ENCODE measurements at places on chromosomes 1 and 21. TPM values are rescaled to one million over a fixed set of nuclear protein-coding genes. Genes with fewer than 3 reads are reported as not detected.

- no peak for DNase-seq
Observed at GRCh38 chr1:108054396-108054795, 89.4 kb upstream of the VAV3 start.

DNA sequence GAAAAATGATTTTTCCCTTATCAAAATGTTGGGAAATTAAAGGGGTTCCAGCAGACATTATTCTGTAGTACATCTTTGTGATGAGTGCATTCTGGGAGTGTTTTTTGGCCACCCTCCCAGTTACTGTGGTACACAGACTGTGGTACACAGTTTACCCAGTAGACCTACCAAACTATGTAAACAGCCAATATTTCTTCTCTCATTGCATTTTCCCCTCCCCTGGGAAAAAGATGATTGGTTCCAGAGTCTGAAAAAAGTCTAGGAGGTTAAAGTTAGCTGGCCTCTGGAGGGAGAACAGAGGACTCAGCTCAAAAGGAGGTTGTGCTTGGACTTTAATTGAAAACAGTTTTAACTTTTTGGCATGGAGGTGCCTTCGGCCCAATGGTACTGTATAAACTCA lies 42.5 kb downstream of the PGM1 start:
- no peak for DNase-seq

The GIPC2 gene
- total RNA-seq: 15.9 TPM

The DEDD gene
- total RNA-seq: 32.0 TPM

- no peak for DNase-seq
Observed at GRCh38 chr1:168330285-168330684, 49.6 kb downstream of the TBX19 start.

- no peak for DNase-seq
Observed at GRCh38 chr1:230048322-230048721, 18.7 kb upstream of the GALNT2 start.

DNA sequence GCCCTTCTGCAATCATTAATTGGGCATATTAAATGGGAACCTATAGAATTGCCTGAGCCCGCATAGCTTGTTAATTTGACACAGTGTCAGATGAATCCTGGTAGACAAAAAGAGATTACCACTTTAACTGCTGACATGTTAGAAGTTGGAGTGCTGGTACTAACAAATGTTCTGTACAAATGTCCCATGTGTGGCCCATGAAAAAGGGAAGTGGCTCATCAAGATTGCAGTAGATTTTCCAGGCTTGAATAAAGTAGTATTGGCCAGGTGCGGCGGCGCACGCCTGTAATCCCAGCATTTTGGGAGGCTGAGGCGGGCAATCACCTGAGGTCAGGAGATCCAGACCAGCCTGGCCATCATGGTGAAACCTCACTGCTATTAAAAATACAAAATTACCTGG lies 45.6 kb downstream of the GNPAT start:
- DNase-seq: no peak

GRCh38 chr1:63124666-63125191 lies 197.6 kb upstream of the FOXD3 start:
- no peak for DNase-seq

The KDM1A gene
- total RNA-seq: 37.2 TPM

The TMEM125 gene
- 0.24 TPM for total RNA-seq

DNA sequence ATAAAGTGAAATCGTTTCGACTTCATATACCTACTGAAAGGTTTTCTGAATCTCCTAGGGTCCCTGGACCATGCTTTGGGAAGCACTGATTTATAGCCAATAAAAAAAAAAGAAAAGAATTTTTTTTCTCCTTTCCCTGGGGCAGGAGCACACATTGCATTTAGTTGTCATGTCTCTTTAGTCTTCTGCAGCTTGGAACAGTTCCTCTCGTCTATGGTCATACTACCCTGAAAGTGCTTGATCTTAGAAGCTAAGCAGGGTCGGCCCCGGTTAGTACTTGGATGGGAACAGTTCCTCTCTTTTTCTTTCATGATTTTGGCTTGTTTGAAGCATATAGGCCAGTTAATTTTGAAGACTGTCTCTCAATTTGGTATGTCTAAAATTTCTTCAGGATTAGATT lies 3.7 kb upstream of the SERPINC1 start:
- DNase-seq: no peak

DNA sequence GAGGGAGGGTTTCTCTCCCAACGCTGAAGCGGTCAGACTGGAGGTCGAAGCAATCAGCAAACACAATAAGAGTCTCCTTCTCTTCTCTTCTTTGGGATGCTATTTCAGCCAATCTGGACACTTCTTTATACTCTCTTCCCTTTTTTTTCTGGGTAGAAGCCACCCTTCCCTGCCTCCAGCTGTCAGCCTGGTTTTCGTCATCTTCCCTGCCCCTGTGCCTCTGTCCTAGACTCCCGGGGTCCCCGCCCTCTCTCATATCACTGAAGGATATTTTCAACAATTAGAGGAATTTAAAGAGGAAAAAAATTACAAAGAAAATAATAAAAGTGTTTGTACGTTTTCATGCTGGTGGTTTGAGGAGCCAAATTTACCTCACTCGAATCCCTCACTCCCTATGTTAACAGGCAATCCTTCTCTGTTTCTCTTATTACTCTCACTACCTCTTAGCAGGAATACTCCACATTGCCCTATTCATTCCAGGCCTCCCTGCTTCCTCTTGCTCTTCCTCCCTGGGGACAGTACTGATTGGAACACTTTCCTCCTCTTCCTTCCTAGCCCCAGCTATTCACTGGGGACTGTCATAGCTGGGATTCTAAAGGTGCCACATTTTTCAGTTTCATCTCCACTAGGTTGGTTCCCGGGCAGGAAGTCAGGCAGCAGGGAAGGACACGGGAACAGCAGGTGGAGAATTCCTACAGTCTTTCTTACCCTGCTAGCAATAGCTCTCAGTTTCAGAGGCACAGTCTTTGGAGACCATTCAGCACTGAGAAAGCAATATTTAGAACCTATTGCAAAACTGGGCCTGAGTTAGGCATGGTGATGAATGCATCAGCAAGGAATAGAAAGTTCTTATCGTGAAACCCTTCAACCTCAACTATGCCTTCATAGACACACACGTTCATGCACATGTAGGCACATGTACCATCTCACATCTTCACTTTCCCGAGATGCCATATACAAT lies 288.0 kb downstream of the PBX1 start:
- DNase-seq: no peak

- DNase-seq: no peak
Observed at GRCh38 chr1:8939362-8939995, 6.2 kb upstream of the CA6 start.

GRCh38 chr1:9280015-9280860 lies 12.5 kb upstream of the SPSB1 start:
- no peak for DNase-seq

DNA sequence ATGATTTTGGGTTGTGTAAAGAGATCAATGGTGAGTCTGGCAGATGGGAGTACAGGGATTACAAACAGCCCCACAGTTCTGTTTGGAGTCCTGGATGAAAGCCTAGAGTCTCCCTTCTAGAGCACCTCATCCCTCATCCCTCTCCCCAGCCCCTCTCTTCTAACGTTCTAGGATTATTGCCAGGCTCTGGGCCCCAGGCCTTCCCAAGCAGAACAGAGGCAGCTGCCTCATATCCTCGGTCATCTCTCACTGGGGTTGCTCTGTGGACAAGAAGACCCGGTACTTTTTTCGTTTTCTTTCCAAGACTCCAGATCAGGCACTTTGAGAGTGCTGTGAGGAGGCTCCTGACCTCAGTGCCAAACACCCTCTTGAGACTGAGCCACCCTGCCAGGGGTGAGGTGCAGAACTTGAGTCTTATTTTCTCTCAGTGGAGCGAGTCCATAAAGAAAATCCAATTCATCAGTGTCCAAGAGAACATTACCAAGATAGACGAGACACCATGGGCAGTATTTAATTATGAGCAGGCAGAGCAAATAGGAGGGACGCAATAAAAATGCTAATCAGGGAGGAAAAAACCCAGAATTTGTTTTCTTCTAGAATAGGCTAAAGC lies 17.1 kb upstream of the KCND3 start:
- no peak for DNase-seq

DNA sequence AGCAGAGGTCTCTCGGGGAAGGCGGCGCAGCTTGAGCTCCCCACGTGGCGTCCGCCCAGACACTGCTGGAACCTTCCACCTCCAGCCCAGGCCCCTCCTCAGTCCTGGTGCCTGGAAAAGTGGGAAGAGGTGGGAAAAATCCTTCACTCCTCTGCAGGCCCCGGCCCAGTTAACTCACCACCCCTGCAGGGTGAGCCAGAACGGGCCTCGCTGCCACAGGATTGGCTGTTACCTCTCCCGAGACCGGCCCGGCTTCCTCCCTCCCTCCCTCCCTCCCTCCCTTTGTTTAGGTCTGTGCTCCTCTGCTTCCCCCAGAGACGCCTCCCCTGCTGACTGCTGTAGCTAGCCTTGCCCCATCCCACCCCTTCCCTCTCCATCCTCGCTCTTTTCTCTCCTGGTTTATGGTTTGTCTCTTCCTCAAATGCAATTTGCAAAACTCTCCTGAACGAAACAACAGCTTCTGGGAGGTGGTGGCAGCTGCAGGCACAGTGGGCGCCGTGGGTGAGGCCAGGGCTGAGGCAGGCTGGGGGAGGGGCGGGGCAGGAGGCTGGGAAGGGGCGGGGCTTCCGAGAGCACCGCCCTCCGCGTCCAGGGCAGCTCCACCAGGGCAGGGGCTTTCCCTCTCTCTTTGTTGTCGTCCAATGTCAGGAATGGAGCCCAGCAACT lies 6.5 kb downstream of the CAPN9 start:
- DNase-seq: no peak

DNA sequence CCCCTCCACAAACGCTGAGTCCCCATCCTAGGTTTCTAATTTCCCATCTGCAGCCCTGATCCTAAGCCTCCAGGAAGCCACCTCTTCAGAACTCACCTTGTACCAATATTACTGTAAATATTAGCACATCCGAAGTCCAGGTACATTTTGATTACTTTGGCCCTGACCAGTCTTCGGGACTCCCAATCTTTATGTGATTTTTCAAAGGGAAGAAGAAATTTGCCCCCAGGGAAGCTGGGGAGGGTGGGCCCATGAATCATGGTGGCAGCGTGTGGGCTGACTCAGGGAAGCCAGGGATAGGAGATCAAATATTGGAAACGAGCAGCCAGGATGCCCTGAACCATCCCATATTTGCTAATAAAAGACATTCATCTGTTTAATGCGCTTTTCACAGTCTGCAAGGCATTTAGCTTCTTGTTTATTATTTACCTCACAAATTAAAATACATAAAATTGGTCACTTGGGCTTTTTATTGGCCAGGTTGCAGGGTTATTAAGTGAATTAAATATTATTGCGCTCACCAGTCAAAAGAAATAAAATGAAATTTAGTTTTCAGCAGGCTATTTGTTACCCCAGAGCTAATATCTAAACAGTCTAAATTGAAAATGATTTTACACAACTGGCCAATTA lies 46.6 kb downstream of the KIAA0040 start:
- no peak for DNase-seq

DNA sequence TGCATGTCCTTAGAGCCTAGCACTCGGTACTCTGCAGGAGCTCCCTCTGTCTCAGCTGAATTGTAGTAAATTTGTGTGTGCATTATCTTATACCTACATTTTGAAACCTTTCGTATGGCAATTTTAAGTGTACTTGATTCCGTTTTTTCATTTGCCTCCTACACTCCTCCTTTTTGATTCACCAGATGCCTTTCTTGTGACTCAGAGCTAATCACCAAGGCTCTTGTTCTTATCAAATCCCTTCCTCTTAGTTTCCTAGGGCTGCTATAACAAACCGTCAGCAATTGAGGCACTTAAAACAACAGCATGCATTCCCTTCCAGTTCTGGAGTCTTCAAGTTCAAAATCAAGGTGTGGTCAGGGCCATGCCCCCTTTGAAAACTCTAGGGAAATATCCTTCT lies 261.0 kb downstream of the ASTN1 start:
- DNase-seq: no peak

- no peak for DNase-seq
Observed at GRCh38 chr1:36320291-36320761, 3.1 kb downstream of the EVA1B start.

DNA sequence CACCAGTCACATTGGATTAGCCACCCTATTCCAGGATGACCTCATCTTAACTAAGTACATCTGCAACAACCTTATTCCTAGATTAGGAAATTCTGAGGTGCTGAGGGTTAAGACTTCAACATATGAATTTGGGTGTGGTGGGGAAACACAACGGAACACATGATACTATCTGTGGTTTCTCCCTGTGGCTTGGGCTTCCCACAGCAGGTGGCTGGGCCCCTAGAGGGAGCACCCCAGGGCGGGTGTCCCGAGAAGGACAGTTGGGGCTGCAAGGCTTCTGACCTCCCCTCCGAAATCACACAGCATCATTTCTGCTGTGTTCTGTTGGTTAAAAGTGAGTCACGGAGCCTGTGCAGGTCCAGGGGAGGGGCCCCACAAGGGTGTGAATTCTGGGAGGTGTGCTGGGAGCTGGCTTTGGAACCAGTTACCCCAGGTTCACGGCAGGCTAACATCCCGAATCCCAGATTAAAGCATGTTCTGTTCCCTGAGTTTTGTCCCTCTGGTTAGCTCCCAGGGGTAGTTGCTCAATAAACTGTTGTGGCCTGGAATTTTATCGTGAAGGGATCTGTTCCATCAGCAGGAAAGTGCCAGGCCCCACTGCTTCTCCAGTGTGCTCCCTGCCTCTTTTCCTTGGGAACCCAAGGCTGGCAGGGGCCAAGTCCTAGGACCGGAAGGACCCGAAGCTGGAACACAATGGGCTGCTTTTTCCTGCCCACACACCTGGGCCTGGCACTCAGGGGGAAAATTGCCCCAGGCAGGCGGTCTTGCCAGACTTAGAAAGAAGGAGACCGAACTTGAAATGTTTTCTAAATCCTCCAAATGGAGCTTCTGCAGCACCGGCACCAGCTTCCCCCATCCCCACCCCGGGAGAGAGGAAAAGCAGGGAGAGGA lies 154.0 kb upstream of the WNT4 start:
- no peak for DNase-seq

- DNase-seq: no peak
Observed at GRCh38 chr1:56320464-56321149, 258.8 kb downstream of the PLPP3 start.

GRCh38 chr1:186183970-186184628 lies 191.0 kb downstream of the TPR start:
- no peak for DNase-seq

The AMY1B gene
- not detected for total RNA-seq

- no peak for DNase-seq
Observed at GRCh38 chr21:35390013-35390776, 341.1 kb upstream of the RUNX1 start.

Measured in omental fat pad (tissue), 4 donors.